Kidney tubule cell (primary cell): ENCODE measurements at places on chromosomes 12 and 14.
A peak's percentile ranks its signal among the peaks of the same experiment; 100 is the strongest.

DNA sequence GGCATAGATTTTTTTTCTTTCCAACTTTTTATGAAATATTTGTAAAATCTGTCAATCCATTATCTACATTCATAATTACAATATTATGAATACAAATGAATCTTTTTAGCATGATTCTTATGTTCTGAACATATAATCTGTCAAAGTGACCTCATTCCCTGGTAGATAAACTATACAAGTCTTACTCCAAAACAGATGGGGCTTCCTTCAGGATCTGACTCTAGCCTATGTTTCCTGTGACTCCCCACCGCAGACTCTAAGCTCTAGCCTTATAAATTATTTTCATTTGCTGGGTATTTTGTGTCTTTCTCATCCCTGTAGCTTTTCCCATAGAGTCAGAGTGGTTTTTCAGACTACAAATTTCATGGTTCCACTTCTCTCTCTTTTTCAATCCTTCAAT is 202.1 kb upstream of the KITLG start:
- no peak for DNase-seq

- DNase-seq: no peak
Measured at GRCh38 chr12:124111006-124111405, 138.0 kb downstream of the ZNF664 start.

DNA sequence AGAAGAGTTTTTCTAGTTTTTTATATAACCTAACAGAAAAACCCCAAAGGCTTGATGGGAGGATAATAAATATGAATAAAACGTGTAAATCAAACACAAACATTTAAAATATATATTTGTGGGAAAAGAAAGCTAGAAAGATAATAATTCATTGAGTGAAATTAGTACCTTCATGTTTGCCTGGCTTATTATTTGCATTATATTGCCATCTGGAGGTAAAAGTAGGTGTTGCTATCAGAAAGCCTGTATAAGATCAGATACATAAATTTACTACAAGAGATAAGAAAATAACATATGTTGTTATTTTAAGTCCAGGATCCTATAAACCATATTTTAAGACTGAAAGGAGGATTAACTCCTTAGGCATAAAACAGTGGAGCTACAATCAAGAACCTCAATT is 77.7 kb downstream of the NTS start:
- peak; percentile 9 for DNase-seq

DNA sequence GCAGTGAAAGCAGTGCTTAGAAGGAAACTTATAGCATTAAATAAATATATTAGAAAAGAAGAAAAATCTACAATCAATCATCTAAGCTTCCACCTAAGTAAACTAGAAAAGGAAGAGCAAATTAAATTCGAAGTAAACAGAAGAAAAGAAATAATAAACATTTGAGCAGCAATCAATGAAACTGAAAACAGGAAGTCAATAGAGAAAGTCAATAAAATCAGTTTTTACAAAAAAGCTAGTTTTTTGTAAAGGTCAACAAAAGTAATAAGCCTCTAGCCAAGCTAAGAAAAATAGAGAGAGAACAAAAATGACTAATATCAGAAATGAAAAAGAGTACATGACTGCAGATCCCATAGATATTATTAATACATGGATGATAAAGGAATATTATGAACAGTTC is 34.2 kb upstream of the KTN1 start:
- DNase-seq: no peak

GRCh38 chr12:19138956-19139355 is 9.4 kb downstream of the PLEKHA5 start:
- no peak for DNase-seq

DNA sequence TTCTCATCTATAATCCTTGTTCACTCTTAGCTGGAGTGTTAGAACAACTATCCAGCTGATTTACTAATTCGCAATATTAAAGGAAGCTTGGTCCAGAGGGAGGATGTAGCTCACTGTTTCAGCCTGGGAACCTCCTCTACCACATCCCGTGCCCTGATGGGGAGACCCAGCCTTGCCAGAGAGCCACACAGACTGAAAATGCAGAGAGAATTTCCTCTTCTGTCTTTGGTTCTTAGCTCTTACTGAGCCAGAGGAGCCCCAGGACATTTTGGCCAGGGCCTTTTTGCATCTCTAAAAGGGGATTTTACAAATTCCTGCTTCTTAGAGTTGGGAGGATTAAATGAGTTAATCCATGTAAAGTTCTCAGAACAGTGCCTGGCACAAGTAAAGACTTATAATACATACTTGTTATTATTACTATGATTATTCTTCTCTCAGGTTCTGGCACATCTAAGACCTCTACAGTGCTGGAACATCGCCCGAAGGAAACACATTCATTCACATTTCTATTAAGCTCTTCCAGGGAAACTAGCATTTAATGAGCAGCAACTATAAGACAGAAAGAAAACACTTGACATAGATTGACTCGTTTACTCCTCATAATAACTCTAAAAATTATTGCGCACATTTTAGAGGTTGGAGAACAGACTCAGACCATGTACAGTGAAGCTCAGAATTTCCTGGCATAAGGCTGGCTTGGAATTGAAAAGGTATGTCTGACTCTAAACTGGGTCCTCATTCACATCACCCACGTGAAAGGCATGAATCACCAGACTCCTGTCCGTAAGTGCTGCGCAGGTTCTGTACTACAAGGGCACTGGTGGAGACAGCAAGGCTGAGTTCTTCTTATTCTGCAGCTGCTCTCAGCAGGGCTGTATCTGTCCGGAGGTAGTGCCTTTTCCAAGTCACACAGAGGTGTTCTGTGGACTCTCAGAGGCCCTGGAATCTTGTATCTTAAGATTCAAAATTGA is 27.8 kb upstream of the AEBP2 start:
- DNase-seq: no peak

GRCh38 chr12:123958876-123959275 is 13.8 kb downstream of the CCDC92 start:
- DNase-seq: no peak

DNA sequence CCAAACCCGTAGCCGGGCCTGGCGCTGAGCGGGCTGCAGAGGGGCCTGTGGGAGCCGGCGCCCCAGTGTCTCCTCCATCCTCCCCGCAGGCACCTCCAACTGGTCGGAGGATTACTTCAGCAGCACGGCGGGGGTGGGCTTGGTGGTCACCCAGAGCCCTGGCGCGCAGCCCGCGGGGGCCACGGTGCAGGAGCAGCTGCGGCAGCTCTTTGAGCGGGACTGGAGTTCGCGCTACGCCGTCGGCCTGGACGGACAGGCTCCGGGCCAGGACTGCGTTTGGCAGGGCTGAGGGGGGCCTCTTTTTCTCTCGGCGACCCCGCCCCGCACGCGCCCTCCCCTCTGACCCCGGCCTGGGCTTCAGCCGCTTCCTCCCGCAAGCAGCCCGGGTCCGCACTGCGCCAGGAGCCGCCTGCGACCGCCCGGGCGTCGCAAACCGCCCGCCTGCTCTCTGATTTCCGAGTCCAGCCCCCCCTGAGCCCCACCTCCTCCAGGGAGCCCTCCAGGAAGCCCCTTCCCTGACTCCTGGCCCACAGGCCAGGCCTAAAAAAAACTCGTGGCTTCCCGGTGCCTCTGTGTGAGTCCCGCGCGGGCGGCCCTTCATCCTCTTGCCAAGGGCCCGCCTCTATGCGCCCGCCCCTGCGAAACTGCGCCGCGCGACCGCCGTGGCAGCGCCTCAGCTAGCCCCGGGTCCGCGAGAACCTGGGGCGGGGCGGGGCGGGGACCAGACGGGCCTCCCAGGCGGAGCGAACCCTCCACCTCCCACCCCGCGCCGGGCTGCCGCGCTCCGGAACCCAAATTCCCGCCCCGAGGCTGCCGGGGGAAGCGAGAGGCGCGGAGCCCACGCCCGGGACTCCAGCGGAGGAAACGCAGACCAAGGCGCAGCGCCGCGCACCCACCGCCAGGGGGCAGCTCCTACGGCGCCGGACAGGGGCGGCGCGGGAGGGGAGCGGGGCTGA is 8.3 kb downstream of the PLD4 start:
- peak; percentile 80 for DNase-seq

DNA sequence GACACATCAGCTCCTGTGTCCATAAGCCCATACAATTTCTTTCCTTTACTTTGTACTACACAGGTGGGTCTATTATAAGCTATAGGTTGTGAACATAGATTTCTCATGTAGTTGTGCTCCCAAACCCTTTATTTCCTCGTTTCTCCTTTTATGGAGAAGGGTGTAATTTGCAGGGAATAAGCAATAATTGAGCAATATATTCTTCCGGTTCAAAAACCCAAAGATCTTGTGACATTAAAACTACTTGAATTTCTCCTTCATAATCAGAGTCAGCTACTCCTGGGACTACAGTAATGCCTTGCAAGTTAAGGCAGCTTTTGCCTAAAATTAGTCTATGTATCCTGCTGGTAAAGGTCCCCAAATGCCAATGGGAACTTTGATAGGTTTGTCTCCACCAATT is 19.1 kb upstream of the MAPKAPK5 start:
- DNase-seq: no peak

DNA sequence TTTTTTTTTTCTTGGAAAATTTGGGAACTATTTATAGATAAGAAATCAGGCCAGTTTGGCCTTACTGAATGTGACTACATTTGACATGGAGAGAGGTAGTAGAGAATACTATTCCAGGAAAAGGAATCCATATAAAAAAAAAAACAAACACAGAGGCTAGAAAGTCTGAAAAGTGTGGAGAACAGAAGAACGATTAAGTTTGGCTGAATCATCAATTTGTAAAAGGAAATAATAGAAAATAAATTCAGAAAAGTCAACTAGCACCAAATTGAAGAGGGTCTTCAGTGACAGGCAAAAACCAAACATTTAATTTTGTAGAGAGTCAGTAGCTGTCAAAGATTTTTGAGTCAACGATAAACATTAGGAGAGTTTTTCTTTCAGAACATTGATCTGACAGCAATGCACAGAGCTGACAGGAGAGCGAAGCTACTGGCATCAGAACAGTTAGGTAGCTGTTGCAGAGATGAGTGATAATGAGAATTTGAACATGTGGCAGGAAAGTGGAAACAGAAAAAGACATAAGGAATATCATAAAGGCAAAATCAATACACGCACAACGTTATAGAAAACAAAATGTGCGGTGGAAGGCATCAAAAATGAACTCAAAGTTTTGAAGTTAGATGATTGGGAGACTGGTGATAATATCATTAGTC is 241.2 kb downstream of the SOX5 start:
- no peak for DNase-seq

DNA sequence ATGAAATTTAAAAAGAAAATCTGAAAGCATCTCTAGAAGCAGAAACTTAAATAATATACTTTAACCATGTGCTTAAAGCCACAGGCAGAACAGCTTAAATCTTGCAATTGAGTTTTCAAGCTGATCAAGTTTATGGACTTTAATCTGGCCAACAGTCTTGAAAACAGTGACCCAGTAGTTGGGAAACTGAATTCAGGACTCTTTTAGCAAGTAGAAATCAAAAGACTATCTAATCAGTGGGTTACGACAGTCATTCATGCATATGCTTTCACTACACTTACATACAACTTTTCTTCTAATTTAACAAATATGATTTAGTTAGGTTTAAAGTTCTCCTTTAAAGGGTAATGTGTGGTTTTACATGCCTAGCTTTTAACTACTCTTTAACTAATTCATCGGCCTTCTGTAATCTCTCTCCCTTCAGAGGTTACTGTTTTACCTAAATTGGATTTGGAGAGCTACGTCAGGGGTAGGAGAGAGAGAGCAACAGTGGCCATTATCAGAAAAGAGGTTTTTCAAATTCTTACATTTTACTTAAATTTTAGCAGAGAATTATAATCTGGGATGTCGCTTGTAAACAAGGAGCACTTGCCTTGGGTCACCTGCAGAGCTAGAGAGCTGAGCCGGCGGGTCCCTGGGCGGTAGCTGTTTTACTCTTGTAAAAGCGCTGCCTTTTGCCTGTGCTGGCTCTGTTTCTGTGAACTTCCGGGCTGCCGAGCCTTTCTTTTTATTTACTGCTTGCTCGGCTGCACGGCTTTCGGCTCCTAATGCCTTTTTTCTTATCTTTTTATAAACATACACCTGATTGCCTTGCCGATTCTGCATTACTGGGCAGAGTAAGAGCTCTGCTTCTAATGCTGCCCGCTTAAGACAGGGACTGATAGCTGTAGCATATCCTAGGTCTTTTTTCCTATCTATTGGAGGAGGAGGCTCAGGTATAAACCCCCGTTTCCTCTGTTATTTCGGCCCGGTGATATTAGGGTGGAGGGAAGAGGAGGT is 17.4 kb upstream of the LYZ start:
- peak; percentile 47 for DNase-seq

DNA sequence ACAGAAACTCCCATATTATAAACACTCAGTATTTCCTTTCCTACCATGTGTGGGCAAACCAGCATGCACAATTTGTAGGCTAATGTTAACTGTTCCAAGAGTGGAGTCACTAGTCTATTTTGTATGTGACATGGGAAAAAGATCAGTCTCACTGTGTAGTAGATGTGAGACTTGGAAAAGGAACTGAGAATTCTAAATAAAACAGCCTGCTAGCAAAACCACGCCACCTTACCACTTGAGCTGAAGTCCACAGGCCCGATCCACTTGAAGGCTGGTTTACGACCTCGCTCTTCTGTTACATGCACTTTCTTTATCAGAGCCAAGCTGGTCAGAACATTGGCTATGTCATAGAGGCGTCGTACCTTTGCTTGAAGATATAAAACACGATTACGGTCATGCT is 22.5 kb downstream of the E2F7 start:
- DNase-seq: no peak

DNA sequence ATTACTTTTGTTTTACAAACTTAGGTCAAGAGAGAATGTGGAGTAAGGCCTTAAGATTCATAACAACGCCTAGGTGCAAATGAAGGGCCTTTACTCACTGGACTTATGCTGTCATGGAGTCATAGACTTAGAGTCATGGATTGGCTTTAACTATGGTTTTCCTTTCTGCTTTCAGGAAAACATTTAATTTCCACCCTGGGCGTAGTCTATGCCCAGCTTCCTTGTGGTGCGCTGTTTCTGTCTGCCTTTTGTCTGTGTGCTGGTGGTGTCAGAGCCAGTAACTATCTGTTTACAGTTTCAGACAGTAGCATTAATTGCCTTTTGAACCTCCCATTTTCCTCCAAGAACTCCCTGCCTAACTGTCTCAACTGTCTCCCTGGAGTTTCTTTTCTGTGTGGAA is 31.8 kb upstream of the COX6A1 start:
- DNase-seq: no peak

DNA sequence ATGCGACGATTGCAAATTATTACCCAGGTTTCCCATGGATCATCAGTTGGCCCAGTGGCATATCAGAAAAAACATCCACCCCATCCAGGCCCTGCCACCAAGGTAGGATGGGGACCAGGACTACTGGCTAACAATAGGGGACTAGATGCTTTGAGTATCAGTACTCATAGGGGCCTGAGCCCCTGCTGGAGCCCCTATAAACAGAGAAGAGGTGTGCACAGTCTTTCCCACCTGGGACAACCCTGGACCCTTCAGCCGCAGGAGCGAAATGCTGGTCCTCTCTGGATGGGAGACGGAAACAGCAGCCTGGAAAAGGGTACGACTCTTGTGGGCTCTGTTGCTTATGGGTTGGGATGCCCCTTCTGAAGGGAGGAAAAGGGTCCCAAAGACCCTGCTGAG is 5.7 kb downstream of the DHH start:
- no peak for DNase-seq
